ENCODE measurements at places on chromosomes 16 and 17.

DNA sequence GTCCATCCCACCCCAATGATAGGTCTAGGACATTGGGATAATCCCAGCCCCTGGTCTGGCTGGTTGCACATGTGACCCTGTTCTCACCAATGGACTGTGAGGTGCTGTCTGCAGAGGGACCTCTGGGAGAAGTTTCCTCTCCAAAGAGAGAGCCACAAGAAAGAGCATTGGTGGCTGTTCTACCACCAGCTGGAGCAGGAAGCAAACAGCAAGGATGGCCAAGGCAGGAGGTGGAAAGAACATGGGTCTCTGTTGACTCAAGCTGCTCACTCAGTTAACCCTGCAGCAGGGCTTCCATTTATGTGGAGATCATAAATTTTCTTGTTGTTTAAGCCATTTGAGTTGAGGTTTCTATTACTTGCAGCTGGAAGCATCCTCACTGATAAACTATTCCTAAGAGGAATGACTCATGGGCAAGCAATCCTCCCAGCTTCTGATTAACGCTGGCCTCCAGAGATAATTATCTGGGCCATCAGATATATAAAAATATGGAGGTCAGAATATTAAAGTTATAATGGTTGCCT, 52.6 kb downstream of the CYB5B start:
- no peak for DNase-seq

DNA sequence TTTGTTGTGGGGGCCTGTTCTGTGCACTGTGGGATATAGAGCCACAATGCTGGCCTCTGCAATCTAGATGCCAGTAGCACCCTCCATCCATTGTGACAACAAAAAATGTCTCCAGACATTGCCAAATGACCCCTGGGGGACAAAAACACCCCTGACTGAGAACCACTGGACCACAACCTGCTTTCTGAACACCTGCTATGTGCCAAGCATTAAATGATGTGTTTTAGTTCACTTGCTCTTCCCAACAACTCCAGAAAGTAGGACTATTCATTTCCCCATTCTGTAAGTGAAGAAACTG, 367.0 kb upstream of the ERCC4 start:
- DNase-seq: no peak

GRCh38 chr17:77555121-77555591, 403.3 kb upstream of the TNRC6C start:
- DNase-seq: no peak

GRCh38 chr17:44386182-44386525, 3.3 kb downstream of the ITGA2B start:
- no peak for DNase-seq

DNA sequence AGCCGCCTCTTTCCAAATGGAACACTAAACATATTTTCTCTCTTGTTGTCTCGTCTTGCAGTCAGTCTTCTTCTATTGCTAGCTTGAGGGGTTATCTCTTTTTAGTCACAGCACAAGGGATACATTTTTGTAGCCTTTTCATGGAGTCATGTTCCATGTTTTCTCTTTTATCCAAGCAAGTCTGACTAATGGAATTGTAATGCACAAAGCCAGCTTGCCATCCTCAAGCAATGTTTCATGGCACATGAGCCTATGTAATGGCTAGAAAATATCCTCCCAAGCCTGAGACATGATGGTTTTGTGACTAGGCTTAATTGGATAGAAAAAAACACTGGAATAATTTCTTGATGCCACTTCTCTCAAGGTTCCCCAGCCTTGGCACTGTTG, 414.6 kb upstream of the GOT2 start:
- DNase-seq: no peak

DNA sequence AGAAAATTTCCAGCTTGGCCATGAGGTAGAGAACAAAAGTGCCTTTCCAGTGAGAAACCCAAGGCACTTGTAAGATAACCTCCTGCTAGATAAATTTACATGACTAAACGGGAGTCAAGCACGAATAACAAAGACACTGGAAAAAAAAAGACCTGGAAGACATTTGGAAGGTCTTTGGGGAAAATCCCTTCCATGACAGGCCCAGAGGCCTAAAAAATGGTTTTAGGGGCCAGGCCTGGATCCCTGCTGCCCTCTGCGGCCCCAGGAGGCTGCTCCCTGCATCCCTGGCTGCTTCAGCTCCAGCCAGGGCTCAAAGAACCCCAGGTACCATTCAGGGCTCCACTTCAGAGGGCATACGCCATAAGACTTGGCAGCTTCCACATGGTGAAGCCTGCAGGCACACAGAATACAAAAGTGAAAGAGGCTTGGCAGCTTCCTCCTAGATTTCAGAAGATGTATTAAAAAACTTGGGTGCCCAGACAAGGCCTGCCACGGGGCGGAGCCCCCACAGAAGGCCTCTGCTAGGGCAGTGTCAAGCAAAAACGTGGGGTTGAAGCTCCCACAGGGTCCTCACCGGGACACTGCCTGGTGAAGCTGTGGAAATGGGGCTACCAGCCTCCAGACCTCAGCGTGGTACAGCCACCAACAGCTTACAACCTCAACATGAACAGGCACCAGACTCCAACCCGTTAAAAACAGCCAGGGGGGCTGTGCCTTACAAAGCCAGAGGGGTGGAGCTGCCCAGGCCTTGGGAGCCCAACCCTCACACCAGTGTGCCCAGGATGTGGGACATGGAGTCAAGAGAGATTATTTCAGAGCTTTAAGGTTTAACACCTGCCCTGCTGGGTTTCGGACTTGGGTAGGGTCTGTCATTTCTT, 77.1 kb downstream of the SDK2 start:
- DNase-seq: no peak

- DNase-seq: no peak
These were observed 5.0 kb downstream of the NKD1 start for GRCh38 chr16:50553182-50553710.

- no peak for DNase-seq
These were observed 6.1 kb upstream of the TRPV1 start for GRCh38 chr17:3615160-3615870.

- no peak for DNase-seq
These were observed 491 bp downstream of the TRAP1 start for GRCh38 chr16:3716831-3717234.

GRCh38 chr16:56781528-56781961, 51.6 kb downstream of the NUP93 start:
- DNase-seq: no peak

DNA sequence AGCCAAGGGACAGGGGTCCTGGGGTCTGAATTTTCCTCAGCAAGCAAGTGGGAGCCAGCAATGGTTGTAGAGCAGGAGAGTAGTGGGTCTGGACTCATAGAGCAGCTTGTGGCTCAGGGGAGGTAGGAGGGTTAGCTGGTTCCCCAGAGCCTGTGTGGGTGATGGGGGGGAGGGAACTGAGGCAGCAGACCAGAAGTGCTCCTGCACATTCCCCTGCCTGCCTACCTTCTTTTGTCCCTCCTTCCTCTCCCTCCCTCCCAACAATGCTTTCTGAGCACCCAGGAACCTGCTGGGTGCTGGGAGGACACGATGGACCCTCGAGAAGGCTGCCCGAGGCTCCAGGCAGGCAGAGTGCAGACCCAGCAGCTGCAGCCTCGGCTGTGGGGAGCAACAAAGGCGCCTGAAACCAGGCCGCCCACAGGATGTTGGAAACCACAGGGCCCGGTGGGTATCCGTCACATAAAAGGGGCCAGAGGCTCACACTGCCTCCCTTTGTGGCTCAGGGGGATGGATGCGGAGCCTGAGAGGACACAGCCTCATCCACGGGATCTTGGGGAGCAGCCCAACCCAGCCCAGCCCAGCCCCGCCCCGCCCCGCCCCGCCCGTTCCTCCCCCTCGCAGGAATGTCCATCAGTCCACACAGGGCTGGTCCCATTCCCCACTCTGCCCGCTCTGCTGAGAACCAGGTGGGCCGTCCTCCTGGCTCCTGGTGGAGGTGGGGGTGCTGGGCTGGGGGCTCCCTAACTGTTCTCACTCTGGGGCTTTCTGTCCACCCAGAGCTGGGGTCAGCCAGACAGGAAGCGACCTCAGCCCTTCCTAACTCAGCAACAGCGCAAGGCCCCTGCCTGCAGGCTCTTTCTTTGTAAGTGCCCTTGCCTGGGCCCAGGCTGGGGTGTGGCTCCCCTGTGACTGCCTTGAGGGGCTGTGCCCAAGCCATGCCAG, 1.7 kb upstream of the NLRC3 start:
- DNase-seq: no peak

DNA sequence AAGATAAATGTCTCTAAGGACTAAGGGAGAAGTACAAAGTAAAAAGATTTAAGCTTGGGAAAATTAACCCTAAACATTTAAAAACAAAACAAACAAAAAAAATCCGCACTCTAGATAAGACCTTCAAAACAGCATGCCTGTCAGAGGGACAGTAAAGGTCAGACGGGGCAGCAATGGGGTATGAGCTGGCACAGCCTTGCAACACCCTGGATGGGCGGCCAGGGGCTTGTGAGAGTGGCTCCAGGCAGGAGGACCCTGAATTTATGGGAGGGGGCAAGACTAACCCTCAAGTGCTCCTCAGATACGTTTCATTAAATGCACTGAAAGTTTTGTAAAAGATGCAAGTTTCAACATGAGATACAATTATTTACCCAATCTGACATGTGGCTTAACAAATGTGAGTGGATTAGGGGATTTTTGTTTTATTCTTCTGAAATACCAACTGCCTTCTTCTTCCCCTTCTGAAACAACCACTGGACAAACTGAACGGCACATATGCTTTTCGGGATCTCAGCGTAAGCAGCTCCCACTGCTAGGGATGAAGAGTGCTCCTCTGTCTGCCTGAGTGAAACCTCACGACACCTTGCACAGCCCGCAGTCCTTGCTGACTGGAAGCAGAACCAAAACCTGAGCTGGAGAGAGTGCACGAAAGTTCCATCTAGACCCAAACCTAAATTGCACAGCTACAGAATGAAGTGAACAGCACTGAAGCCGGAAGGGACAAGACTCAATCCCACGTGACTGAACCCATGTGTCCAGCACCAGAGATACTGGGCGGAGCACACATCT, 128.4 kb downstream of the ANKRD11 start:
- no peak for DNase-seq

GRCh38 chr16:21279501-21279900, 1.4 kb upstream of the CRYM start:
- DNase-seq: no peak

- no peak for DNase-seq
These were observed 45.9 kb upstream of the GNAO1 start for GRCh38 chr16:56145369-56145768.

DNA sequence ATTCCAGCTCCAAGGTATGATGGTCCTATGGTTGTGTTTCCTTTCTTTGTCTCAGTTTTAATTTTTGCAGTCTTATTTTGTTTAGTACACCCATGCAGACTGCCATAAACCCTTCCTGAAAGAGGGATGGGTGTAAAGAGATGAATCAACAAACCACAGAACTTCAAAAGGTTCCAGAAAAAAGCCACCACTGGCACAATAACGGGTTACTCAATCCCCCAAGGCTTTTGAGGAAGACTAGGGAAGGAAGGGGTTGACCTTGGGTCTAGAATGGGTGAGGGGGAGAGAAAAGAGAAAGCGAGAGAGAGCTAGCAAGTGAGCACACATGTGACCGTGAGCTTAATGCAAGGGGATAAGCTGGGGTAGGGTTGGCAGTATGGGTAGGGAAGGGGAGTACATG, 168.1 kb downstream of the XYLT1 start:
- no peak for DNase-seq

DNA sequence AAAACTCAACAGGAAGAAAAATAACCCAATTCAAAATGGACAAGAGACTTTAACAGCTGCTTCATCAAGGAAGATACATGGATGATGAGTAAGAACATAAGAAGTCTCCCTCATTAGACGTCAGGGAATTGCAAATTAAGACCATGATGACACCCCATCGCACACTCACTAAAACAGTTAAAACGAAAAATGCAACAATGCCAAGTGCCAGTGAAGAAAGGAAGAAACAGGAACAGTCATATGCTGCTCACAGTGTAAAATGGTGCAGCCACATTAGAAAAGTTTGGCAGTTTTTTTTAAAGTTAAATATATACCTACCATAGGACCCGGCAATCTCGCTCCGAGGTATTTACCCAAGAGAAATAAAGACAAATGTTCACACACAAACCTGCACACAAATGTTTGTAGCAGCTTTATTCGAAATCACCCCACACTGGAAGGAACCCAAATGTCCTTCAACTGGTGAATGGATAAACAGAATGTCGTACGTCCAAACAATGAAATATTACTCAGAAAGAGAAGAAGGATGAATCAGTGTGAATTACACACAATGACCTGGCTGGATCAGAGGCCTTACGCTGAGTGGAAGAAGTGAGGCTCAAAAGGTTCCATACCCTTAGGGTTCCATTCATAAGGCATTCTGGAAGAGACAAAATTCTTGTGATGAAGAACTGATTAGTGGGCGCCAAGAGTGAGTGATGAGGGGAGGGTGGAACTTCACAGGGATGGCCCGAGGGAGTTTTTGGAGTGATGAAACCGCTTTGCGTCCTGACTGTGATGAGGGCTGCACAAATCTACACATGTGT, 110.3 kb downstream of the C16orf95 start:
- no peak for DNase-seq

DNA sequence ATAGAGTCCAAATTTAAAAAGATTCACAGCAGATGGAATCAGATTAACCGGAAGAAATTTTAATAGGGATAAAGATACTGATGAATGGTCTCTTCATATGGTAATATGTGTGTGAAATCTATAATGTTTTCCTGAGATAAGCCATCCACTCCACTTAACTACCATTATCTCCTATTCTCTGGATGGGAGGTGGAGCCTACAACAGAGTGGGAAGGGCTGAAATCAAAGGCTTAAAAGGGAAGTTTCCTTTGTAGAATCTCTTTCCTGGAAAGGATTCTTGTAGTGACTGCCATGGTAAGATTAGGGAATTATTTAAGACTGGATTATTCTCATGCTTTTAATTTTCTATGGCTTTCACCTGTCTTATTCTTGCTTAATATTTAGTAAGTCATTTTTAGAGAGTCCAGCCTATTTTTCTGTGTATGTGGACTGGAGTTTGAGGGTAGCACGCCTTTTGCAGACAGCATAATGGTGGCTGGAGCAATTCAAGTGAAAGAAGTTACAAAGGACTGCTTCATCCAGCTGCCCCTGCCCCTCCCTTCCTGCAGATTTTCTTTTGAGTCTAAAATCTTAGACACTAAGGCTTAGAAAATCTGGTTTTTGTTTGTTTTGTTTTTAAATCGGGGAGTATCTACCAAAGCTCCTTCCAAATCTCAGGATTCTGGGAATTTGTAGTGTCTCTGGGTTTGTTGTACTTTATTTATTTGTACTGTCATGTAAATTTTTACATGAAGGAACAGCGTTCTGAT, 26.5 kb downstream of the KAT7 start:
- peak; percentile 7 for DNase-seq

DNA sequence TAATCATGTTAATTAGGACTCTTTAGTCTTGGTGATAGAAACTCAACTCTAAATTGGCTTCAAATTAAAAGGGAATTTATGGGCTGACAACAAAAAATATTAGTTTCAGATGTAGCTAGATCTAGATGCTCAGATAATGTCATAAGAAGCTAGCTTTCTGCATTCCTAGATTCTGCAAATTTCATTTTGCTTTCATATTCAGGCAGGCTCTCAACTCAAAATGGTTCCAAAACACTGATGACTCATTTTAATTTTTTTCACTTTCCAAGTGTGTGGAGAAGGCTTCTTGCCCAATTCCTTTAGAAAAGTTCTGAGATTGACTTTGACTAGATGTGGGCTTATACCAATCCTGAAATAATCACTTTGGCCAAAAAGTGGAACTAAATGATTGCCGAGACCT, 236.7 kb upstream of the GOT2 start:
- no peak for DNase-seq
